ENCODE measurements at places on chromosomes 3 and 15.

GRCh38 chr3:193060748-193061546 lies 143.3 kb upstream of the MB21D2 start:
- DNase-seq: no peak

- no peak for DNase-seq
Observed at GRCh38 chr3:55013145-55013925, 85.5 kb upstream of the LRTM1 start.

DNA sequence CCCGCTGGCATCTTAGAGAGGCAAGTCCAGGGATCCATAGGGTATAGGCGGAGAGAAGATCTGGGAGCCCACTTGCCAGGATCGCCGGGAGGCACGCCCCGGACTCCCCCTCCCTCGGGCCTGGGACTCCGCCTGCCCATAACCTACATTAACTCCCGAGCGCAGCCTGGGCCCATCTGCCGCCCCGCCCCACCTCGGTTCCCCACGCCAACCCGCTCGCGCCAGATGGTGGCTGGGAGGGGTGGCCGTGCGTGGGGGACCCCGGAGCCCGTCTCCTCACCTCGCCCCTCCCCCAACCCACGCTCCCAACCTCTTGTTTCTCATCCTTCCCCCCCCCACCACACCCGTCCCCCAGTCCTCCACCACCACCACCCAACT lies 1.7 kb upstream of the DLL4 start:
- no peak for DNase-seq

- DNase-seq: no peak
Observed at GRCh38 chr3:4856136-4856535, 123.1 kb upstream of the BHLHE40 start.

DNA sequence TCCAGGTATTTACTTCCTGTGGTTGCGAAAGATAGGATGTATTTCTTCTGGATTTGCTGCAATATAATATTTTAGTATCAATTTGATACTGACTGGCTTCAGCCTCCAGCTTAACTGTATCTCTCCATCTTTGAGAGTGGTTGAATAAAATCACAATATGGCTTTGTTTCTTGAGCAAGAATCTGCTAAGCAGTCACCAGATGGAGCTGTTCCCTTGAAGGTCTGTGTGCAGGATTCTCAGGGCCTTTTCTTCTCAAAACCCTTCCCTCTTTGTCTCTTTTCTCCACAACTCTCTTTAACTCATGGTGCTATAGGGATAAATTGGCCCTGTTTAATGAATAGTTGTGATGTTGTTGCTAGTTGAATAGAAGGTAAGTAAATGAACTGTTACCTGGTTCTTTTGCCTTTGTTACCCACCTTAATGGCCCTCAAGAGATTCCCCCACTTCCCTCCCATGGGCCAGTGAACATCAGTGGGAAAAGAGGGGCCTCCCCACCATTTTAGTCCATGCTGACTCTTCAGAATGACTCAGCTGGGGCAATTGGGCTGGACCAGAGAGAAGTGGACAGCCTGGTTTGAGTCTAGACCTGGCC lies 34.8 kb upstream of the RAB6B start:
- DNase-seq: no peak
